ENCODE measurements at places on chromosomes 11 and 22.

GRCh38 chr22:43827003-43827735 is 15.1 kb upstream of the EFCAB6 start:
- no peak for DNase-seq

- no peak for DNase-seq
Observed at GRCh38 chr22:28742562-28742962, 723 bp downstream of the HSCB start.

- no peak for DNase-seq
Observed at GRCh38 chr11:11786771-11787170, 55.0 kb upstream of the USP47 start.

DNA sequence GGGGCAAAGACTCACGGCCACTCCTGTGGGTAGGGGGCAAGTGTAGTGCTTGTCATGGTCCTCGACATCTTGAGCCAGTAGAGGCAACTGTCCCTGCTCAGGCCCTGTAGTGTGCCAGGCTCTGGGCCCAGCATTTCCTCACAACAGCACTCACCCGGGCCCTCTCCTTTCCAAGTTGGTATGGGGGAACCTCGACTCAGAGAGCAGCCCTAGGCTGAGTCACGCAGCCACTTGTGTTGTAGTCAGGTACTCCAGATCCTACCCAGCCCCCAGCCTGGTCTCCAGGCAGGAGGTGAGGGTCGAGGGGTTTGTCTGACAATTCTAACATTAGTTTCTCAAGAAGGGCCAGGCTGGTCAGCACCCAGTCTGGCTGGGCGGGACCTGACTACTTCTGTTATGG is 4.1 kb downstream of the RELT start:
- DNase-seq: peak; percentile 31

- DNase-seq: no peak
Observed at GRCh38 chr11:71338801-71339395, 86.5 kb upstream of the SHANK2 start.

DNA sequence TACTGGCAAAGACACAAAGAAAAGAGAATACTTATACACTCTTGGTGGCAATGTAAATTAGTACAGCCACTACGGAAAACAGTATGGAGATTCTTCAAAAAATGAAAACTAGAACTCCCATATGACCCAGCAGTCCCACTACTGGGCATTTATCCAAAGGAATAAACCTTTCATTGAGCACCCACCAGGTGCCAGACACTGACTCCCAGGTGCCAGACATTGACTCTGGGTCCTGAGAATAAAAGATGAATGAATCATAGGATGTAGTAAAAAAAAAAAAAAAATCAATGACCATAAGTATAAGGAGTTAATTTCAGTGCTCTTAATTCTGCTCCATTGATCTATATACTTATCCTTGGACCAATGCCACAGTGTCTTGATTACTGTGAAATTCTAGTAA is 28.2 kb downstream of the HEPHL1 start:
- DNase-seq: no peak

DNA sequence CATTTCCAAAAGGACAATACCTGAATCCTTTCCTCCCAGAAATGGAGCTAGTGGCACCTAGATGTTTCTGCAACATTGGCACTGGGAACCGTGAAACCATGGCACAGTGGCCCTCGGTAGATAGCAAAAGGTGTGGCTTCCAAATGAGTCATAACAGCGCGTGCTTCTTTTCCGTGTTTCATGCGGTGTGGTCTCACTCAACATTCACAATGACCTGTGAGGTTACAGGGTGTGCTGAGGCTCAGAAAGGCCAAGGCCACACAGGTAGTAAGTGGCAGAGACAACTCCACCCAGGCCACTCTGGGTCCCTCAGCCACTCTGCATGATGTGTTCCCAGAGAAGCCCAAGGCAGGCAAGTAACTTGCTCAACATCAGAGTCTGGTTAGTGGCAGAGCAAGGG is 67.4 kb downstream of the TP53I11 start:
- no peak for DNase-seq

GRCh38 chr11:70397336-70397982 is 870 bp upstream of the CTTN start:
- peak; percentile 11 for DNase-seq

GRCh38 chr22:46546466-46547178 is 9.2 kb upstream of the CELSR1 start:
- DNase-seq: no peak

GRCh38 chr11:68242616-68243015 is 29.2 kb downstream of the C11orf24 start:
- DNase-seq: no peak

- no peak for DNase-seq
Observed at GRCh38 chr22:46373159-46373558, 37.6 kb downstream of the TRMU start.

DNA sequence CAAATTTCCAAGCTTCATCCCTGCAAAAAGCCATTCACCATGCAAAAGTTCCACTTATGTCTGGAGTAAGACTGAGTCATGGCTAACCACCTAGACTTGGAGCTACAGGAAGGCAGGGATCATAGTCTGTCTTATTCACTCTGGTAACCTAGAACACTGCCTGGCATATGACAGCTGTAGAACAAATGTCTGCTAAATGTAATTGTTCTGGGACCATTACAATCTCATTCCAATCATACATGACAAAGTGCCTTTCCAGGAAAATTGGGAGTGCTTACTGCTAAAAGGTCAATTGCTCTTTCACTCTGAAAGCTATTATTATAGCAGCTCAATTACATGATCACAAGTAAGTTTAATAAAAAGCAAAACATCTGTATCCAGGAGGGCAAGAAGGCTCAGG is 99.1 kb upstream of the CHRM4 start:
- DNase-seq: no peak

- DNase-seq: no peak
Observed at GRCh38 chr11:31827455-31828206, 16.5 kb upstream of the PAX6 start.

DNA sequence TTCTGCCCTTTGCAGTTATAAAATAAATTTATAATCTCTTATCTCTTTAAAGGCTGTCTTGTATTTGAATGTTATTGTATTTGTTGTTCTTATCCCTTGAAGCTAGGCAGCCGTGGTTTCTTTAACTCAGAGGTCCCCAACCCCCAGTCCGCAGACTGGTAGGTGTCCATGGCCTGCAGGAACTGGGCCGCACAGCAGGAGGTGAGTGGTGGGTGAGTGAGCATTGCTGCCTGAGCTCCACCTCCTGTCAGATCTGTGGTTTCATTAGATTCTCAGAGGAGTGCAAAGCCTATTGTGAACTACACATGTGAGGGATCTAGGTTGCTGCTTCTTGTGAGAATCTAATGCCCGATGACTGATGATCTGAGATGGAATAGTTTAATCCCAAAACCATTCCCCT is 380.0 kb upstream of the CCDC90B start:
- no peak for DNase-seq

DNA sequence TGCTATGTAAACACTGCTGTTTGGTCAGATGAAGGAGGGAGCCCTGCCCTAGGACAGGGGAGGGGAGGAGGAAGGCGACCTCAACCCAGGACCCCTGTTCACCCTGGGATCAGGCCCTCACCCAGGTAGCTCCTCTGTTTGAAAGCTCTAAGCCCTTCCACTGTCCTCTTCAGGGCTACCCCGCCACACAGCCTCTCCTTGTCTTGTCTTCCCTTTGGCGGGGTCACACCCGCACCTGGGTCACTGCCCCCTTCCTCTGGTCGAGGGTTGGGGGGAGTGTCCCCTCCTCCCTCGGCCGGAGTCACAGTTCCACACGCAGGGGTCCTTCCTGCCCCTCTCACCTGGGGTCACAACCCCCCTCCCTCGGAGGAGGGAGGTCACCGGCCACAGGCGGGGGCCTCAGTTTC is 463 bp upstream of the PTPMT1 start:
- no peak for DNase-seq

- DNase-seq: no peak
Observed at GRCh38 chr22:48047722-48048500, 1285.5 kb downstream of the TBC1D22A start.

GRCh38 chr22:29002603-29003002 is 59.0 kb downstream of the C22orf31 start:
- DNase-seq: no peak

- peak; percentile 58 for DNase-seq
Observed at GRCh38 chr11:117443266-117444186, 115.9 kb downstream of the CEP164 start.

DNA sequence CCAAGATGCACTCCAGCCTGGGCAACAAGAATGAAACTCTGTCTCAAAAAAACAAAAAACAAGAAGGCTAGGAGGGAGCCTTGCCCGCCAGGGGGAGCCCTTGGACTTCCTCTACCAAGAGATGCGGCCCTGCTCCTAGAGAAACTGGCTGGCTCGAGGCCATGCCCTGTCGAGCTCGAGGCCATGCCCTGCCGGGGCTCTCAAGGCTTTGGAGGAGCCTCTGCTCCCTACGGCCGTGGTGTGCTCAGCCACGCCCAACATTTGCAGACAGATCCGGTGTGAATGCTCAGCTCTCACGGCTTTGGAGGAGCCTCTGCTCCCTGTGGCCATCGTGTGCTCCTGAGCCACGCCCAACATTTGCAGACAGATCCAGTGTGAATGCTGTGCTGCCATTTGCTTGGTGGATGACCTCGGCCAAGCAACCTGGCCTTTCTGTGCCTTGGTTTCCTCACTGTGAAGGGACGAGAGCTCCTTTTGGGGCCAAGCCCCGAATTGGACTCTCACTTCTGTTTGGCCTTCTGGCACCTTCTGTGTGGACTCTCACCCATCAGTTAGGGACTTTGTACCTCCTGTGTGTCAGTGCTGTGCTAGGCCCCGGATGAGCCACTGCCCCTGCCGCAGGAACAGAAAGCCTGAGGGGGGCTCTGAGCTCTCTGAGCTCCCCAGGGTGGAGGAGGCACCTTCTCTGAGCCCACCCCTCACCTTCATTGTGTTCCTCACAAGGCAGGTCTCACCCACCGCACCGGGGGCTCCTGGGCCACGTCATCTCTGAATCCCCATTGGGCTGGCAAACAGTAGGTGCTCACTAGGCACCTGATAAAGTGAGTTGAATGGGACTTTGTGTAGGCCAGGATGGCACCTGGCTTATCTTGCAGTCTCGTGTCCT is 14.1 kb downstream of the C11orf24 start:
- peak; percentile 96 for DNase-seq

DNA sequence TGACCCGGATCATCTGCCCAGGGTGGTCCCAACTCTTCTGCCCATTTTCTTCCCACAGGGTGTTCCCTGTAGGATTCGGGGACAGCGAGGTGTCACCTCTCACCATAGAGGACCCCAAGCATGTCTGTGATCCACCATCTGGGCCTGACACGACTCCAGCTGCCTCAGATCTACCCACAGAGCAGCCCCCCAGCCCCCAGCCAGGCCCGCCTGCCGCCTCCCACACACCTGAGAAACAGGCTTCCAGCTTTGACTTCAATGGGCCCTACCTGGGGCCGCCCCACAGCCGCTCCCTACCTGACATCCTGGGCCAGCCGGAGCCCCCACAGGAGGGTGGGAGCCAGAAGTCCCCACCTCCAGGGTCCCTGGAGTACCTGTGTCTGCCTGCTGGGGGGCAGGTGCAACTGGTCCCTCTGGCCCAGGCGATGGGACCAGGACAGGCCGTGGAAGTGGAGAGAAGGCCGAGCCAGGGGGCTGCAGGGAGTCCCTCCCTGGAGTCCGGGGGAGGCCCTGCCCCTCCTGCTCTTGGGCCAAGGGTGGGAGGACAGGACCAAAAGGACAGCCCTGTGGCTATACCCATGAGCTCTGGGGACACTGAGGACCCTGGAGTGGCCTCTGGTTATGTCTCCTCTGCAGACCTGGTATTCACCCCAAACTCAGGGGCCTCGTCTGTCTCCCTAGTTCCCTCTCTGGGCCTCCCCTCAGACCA is 24.0 kb downstream of the CSF2RB start:
- no peak for DNase-seq

- DNase-seq: no peak
Observed at GRCh38 chr22:24474649-24475255, 20.4 kb upstream of the UPB1 start.

DNA sequence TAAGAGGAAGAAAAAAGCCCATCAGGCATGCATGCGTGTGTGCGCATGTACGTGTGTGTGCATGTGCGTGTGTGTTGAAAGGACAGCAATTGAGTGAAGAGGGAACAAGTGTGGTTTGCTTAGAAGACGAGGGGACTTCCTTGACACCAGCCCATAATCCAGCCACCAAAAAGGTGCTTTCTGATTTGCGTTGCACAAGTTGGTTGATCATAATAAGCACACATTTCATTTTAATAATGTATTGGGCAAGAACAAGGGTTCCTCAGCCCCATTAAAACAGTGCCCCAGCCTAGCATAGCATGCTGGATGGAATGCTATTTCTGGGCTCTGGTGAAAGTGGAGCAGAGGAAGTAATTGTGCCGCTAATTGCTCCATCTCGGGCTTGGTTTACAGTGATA is 493.2 kb downstream of the MIAT start:
- peak; percentile 63 for DNase-seq

- DNase-seq: no peak
Observed at GRCh38 chr11:64042301-64042700, 6.6 kb downstream of the FLRT1 start.
